Psoas muscle (tissue), 8 donors: ENCODE measurements at places on chromosomes 2 and 18.
A peak's percentile ranks its signal among the peaks of the same experiment; 100 is the strongest.

GRCh38 chr2:237572742-237573101 is 6.3 kb downstream of the PRLH start:
- DNase-seq, result no peak

- no peak for DNase-seq
Measured at GRCh38 chr2:224751996-224752698, 36.0 kb upstream of the CCDC195 start.

DNA sequence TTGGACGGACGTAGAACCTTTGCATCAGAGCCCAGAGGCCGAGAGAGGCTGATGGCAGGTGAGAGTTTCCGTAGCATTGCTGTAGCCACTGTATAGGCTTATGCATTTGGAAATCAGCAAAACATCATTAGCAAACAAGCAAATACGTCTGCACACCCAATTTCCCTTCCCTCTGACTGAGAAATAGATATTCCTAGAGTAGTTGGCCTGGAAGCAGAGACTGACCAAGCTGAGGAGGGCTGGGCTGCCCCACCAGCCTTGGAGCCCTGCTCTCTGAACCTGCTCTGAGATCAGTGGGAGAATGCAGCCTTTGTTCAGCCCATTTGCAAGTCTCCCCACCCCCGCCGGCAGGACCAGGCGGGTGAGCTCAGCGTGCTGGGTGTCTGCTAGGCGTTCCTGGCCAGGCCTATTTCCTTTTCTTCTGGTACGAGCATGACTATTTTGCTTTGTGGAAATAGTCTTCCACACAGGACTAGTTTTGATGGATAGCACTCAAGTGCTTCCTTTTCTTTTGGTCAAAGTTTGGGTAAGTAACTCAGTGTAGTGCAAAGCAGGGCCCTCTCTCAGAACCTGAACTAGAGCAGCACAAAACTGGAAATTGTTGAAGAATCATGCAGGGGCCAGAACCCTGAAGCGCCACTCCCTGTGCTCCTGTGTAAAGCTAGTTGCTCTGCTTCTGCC is 21.9 kb upstream of the RNF149 start:
- DNase-seq, result no peak

GRCh38 chr2:1649103-1650084 is 94.9 kb downstream of the PXDN start:
- DNase-seq, result no peak

DNA sequence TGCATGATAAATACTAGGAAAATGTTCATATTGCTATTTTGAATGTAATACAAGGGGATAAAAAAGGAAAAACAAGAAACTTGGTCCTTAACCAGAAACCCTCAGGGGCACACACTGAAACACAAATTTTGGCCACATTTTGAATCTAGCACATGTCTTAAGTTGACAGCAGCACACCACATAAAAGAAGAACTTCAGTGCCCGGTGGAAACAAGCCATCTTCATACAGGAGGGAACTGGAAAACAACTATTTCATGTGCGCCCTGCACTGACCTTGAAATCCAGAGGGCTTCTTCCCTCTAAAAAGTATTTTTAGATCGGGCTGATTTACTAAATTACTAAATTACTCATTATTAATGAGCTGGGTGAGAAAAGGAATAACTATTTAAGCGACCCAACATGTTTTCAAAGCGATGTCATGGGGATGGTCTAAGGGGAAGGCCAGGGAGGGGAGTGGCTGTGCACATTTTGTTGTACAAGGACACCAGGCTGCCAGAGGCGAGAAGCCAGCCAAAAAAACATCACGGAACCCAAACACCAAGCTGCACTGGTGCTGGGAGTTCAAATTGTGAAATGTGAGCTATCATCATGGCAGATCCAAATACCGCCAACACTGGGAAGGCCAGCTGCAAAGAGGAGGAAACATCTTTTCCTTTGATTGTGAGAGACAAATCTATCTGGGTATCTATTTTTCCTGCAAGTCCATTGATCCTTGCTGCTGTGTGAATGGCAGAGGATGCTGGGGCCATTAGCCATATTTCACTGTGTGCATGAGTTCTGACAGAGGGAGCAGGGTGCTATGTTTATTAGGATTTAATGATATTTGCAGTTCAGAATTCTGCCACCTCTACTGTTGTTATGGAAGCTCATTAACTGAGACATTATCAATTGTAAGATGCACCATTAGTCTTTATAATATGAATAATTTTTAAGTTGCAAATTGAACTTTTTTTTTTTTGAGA is 150.7 kb upstream of the LMAN1 start:
- peak; percentile 54 for DNase-seq
